ENCODE measurements at places on chromosomes 1 and 21. TPM values are rescaled to one million over a fixed set of nuclear protein-coding genes. Genes with fewer than 3 reads are reported as not detected.

SLC37A1 gene
- polyA plus RNA-seq = 10.7 TPM

FHAD1 gene
- 3.8 TPM for polyA plus RNA-seq

- DNase-seq = no peak
Measured at GRCh38 chr1:21847223-21848205, 35.4 kb downstream of the LDLRAD2 start.

ZNF648 gene
- 0.10 TPM for polyA plus RNA-seq

EXO5 gene
- polyA plus RNA-seq = 17.5 TPM

- DNase-seq = no peak
Measured at GRCh38 chr1:114468710-114469468, 42.1 kb downstream of the TRIM33 start.

GRCh38 chr1:39668111-39668510 lies 3.8 kb downstream of the NT5C1A start:
- no peak for DNase-seq

DNA sequence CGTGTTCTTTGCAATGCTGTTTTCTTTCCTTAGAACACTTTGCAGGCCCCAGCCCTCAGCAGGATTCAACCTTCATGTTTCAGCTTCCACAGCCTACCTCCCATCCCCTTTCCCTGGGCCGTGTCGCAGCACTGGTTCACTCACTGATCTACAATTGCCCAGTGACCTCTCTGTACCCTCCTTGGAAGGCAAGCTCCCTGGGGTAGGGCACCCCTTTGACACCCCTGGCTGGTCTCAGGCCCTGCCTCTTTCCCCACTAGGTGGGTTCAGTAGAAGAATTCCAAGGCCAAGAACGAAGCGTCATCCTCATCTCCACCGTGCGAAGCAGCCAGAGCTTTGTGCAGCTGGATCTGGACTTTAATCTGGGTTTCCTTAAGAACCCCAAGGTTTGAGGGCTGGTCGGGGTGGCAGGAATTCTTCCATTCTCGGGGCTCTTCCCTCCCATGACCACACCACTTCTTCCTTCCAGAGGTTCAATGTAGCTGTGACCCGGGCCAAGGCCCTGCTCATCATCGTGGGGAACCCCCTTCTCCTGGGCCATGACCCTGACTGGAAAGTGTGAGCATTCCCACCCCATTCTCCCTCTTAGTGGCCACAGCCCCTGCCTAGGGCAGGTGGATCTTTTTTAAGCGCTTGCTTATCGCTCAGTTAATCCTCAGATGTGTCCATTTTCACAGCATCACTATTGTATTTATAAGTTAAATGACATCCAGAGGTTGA lies 7.3 kb downstream of the RHOC start:
- DNase-seq = no peak

DNA sequence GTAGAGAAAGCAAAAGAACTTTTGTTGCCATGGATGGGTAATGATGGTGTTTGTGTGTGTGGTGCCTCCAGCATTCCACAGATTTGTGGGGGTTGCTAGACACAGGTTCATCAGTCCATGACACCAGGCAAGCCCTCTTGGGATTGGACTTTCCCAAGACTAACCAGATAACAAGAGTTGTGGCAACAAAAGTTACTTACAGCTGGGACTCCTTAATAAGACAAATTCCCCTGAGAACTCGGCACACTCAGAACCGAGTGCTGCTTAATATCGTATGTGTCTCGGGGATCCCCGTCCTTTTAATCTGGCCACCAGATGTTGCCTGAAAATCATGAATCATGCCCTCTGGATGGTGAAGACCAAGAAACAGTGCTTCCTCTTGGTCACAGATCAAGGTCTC lies 193.3 kb downstream of the AJAP1 start:
- DNase-seq = no peak

ANGEL2 gene
- 44.4 TPM for polyA plus RNA-seq

- DNase-seq = no peak
Measured at GRCh38 chr21:42515708-42516502, 2.3 kb downstream of the SLC37A1 start.

CD1E gene
- polyA plus RNA-seq = 0.31 TPM

DNA sequence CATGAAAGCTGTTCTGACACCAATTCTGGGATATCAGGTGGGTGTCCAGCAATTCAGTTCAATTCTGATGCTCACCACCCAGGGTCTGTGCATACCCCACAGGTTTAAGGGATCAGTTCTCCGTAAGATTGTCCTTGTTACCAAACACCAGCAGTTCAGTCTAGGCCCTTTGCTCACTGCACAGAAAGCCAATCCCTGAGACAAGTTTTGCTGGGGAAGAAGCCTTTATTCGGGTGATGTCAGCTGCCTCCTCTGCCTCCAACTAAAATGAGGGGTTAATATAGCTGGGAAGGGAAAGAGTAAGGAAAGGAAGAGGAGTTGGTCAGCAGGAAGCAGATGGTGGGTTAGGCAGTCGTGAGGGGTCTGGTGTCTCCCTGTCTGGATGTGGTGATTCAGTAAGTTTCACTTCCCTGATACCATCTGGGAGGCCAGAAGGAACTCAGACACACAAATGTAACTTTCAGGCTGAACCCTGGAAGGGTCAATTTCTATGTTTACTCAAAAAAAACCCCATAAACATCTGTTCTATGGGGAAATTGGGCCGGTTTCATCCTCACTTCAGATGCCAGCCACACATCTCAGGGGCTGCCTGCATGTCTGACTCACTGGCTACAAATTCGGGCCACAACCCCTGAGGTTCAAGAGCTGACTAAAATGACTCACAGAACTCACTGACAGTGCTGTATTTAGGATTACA lies 83.3 kb upstream of the PGBD5 start:
- no peak for DNase-seq

DNA sequence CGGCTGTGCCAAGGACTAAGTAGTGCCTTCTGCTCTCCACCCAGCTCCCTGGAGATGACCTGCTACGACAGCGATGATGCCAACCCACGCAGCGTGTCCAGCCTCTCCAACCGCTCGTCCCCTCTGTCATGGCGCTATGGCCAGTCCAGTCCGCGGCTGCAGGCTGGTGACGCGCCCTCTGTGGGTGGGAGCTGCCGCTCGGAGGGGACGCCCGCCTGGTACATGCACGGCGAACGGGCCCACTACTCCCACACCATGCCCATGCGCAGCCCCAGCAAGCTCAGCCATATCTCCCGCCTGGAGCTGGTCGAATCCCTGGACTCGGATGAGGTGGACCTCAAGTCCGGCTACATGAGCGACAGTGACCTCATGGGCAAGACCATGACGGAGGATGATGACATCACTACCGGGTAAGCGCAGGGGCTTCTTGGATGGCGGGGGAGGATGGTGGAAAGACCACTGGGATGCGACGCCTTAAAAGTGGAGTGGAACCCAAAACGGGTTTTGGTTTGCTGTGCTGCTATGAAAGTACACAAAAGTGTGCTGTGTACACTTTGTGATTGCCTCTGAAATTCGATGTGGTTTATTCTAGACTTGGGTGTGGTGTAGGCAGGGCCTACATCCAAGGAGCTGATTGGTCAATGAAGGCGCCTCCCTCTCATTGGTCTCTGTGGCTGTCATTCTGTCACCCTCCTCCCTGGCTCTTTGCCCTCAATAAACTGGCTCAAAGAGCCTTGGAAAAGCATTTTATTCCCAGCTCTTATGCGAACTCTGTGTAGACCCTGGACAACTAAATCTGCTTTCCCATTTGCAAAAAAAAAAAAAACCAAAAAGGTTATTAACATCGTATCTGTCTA lies 110.4 kb upstream of the IPO9 start:
- DNase-seq = no peak

TAL1 gene
- polyA plus RNA-seq = 11.9 TPM

SLC44A5 gene
- polyA plus RNA-seq = 3.3 TPM

DNA sequence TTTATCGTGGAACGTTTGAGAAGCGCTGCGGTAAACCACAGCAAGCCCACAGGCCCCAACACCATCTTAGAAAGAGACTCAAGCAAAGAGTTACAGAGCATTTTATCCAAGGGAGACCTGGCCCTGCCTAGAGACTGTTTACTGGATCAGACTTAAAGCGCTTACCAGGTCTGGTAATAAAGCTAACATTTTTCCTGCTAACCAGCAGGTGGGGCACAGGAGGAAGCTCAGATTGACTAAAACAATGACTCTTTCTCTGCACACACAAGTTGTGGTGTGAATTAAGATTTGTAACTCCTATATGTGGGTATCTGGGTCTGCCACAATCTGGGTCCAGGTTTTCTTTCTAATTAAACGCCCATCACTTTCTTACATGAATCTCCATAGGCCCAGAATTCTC lies 136.5 kb upstream of the ETS2 start:
- no peak for DNase-seq

OR2T33 gene
- polyA plus RNA-seq = not detected

- DNase-seq = no peak
Measured at GRCh38 chr21:39062196-39062595, 121.1 kb downstream of the PSMG1 start.

ZYG11A gene
- 0.16 TPM for polyA plus RNA-seq

NPHS2 gene
- polyA plus RNA-seq = 1.9 TPM

KCNAB2 gene
- 5.5 TPM for polyA plus RNA-seq

- DNase-seq = no peak
Measured at GRCh38 chr1:114521396-114522263, 10.6 kb upstream of the TRIM33 start.

RBM11 gene
- 4.0 TPM for polyA plus RNA-seq

GRCh38 chr1:233172201-233172600 lies 123.3 kb downstream of the PCNX2 start:
- no peak for DNase-seq

DNA sequence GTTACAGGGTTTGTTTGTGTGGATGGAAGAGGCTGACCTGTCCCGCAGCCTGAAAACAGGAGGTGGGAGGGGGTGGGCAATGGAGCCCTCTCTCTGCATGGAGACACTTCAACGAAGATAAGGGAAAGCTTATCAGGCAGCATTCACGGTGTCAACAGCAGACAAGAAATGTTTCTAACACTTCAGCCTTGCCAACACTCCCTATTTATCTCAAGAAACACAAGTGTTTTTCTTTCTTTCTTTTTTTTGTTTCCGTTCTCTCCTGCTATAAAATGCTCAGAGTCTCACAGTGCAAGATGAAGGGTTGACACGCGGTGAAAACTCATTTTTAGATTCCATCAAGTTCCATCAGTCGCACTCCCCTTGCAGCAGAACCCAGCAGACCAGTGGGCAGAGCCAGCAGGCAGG lies 594.4 kb downstream of the MATN1 start:
- DNase-seq = peak; percentile 74

APOBEC4 gene
- polyA plus RNA-seq = 0.50 TPM

SLC1A7 gene
- 0.67 TPM for polyA plus RNA-seq

- no peak for DNase-seq
Measured at GRCh38 chr1:94667818-94668217, 126.3 kb upstream of the F3 start.

- no peak for DNase-seq
Measured at GRCh38 chr1:47918257-47918867, 78.8 kb downstream of the TRABD2B start.

PDC gene
- 0.36 TPM for polyA plus RNA-seq

- no peak for DNase-seq
Measured at GRCh38 chr1:24465638-24466037, 37.0 kb upstream of the RCAN3 start.

DNA sequence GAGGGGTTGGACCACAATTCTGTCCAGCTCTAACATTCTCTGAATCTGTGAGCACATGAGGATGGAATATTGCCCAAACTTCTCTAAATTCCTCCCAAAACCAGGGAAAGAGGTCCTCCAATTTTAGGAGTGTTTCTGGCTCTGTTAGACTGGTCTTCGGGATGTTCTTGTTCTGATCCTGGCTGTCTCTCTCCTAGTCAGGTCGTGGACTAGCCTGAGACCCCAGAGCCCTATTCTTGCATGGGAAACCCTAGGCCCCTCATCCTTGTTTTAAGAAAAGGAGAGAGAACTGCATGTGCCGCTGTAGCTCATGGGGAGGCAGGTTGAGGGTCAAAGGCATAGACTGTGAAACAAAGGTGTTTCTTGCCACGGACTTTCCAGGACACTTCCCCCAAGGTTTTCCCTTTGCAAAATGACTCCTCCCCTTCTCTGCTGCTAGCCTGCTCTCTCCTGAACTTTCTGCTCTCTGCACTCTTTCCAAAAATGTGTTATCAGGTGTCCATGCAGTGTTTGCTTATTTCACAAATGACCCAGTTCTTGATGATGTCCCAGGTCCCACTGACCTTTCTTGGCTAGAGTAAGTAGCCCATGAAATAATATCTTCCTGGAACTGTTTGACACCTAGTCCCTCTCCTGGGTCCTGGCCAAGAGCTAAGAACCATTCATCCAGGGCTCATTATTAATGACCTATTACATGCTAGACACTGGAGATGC lies 29.3 kb upstream of the RD3 start:
- DNase-seq = no peak

GRCh38 chr1:61428146-61428545 lies 296.8 kb downstream of the TM2D1 start:
- DNase-seq = no peak

GRCh38 chr1:55321942-55322341 lies 106.8 kb upstream of the USP24 start:
- peak; percentile 23 for DNase-seq

DNA sequence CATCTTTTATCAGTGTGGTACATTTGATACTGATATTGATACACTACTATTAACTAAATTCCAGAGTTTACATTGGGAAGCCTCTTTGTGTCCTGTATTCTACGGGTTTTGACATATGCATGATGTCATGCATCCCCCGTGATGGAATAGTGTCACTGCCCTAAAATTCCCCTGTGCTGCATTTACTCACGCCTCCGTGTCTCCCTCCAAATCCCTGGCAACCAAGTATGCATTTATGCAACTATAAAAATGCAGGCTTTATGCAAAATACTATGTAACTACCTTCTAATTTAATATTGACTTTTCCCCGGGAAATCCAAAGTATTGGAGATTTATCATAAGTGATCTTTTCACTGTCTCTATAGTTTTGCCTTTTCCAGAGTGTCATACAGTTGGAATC lies 453.7 kb upstream of the RUNX1 start:
- DNase-seq = no peak

IFI44L gene
- 5.6 TPM for polyA plus RNA-seq

CELA2B gene
- polyA plus RNA-seq = 1.00 TPM

DNA sequence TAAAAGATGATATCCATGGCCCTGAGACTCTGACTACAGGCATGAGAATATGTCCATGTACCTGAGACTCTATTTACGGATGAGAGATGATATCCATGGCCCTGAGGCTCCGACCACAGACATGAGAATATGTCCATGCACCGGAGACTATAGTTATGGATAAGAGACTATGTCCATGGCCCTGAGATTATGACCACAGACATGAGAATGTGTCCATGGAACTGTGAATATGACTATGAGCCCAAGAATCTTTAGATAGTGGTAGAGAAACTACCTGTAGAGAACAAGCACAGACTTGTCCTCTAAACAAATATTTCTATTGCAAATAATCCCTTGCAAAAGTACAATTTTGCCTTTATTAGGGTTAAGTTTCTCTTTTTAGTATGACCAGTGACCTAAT lies 263.2 kb downstream of the PCP4 start:
- DNase-seq = no peak

SLC9C2 gene
- 0.09 TPM for polyA plus RNA-seq

TNNT2 gene
- polyA plus RNA-seq = 40.9 TPM

- DNase-seq = no peak
Measured at GRCh38 chr1:201783572-201783971, 45.4 kb upstream of the IPO9 start.

- no peak for DNase-seq
Measured at GRCh38 chr21:38133240-38133639, 123.6 kb upstream of the KCNJ15 start.
